ENCODE measurements at places on chromosomes 3 and 15. TPM values are rescaled to one million over a fixed set of nuclear protein-coding genes. Genes with fewer than 3 reads are reported as not detected.

GRCh38 chr15:60006203-60006862 is 2.2 kb downstream of the FOXB1 start:
- peak; percentile 42 for DNase-seq

Gene PAK6
- total RNA-seq, result 30.4 TPM

Gene IMPDH2
- 532 TPM for total RNA-seq

Gene FRMD5
- 12.2 TPM for total RNA-seq

DNA sequence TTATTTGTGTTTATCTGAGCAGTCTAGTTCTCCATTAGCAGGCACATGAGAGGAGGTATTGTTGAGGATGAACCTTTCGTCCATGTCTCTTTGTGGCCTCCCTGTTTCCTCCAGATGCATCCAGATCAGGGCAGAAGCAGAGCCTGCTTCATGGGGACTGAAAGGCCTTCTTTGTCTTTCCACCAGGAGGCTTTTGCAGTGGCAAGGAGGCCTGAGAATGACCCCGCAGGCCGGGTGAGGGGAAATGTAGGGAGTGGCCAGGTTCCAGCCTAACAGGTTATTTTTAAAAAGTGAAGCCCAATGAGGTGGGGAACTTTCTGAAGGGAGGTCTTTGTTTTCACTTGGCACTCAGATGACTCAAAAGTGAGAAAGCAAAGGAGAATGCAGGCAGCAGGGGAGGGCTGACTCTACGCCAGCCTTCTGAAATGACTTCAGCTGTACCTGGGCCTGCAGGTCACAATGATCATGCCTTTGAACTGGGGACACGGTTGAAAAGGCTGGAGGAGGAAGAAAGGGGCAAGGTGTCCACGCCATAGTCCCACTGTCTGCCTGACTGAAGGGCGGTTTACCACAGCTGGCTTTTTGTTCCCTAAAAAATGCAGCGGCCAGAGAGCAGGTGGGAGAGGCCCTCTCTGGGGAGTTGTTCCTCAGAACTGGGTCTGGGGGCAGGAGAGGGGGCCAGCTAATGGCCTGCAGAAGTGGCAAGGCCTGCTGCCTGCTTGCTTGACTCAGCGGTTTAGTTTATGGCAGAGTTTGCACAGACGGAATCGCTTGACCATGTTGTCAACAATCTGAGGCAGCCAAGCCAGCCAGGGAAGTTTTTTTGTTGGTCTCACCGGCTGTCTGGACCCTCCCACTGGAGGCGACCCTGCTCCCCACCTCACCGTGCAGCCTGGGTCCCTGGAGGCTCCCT is 28.7 kb downstream of the CMTM7 start:
- DNase-seq, result peak; percentile 99
